GM19239 (cell line): ENCODE measurements at places on chromosomes 2 and 18.

- DNase-seq: no peak
These were observed 360.8 kb downstream of the GRB14 start for GRCh38 chr2:164260506-164260905.

DNA sequence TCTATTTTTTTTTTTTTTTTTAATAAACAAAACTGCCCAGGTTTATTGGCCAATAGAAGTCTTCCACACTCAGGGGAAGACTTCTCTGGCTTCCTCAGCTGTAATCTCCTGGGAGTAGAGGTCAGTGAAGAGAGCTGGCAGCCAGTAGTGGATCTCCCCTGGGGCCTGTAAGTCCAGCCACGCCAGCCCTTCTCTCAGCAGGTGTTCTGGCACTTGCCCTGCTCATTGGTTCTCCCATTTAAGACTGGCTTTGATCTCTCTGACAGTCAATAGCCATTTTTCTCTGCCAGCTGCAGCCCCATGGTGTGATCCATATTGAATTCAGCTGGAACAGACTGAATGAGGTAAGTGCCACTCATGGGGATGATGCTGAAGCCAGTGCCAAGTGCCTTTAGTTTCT lies 170.6 kb upstream of the SPHKAP start:
- DNase-seq: no peak

DNA sequence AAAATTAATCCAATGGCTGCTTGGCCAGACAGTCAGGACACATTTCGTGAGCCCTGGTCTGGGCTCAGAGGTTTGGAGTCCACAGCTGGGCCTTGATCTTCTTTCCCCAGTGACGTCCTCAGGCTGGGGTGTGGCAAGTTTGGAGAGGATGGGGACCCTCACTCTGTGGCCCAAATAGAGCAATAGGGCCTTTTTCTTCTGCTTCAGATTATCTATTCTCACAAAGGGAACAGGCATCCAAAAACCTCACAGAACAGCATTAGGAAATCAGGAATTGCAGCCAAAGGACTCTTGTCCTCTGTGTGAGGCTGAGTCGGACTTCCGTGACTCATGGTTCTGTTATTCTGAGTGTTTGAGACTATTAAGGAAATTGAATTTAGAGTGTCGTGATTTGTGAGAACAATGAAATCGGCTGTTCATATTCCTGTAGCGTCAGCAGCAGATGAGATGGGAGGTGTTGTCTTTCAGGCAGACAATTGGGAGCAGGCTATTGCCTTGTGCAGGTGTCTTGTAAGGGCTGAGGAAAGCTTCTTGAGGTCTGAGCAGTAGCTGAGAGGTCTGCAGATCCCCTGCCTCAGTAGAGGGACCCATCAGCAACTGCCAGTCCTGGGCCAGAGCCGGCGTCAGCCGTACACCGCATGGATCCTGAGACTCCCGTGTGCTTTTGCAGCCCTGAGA lies 113.8 kb downstream of the SH3RF3 start:
- DNase-seq: no peak

GRCh38 chr2:162277381-162277780 lies 34.1 kb upstream of the FAP start:
- DNase-seq: no peak

DNA sequence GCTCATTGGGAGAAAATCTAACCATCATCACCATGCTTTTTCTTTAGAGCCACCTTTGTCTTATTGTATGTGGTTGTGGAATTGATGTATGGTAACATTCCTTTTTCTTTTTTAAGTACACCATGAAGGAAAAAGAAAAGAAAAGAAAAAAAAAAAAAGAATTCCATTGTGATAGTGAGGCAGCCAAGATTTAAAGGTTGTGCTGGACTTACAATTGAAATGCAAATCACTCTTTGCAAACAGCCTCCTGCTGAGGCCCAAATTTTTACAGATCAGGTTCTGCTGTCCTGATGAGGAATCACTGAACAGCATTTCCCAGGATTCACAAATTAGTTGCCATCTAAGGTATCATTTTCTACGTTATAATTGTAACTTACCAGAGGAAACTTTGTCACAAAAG lies 1101.0 kb upstream of the FANCL start:
- no peak for DNase-seq

DNA sequence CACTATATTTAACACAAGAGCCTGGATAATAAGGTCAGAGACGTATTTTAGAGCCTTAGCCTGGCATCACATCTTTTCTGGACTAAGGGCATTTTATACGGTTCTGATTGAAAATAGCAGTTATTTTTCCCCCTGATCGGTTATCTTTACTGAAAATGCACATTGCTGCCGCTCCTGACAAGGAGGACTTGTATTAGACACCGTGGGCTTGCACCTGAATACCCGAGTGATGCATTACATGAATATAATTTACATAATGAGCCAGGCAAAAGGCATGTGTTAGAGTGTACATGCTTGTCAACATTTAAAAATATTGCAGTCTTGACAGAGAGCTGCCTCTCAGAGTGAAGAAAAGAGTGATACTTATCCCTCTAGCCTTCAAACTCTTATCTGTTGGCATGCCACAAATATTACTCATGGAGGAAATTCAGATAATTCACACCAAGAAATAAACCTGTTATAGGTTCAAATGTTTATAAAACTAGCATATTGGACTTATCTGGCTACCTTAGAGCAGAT lies 470.5 kb upstream of the ETAA1 start:
- DNase-seq: no peak

DNA sequence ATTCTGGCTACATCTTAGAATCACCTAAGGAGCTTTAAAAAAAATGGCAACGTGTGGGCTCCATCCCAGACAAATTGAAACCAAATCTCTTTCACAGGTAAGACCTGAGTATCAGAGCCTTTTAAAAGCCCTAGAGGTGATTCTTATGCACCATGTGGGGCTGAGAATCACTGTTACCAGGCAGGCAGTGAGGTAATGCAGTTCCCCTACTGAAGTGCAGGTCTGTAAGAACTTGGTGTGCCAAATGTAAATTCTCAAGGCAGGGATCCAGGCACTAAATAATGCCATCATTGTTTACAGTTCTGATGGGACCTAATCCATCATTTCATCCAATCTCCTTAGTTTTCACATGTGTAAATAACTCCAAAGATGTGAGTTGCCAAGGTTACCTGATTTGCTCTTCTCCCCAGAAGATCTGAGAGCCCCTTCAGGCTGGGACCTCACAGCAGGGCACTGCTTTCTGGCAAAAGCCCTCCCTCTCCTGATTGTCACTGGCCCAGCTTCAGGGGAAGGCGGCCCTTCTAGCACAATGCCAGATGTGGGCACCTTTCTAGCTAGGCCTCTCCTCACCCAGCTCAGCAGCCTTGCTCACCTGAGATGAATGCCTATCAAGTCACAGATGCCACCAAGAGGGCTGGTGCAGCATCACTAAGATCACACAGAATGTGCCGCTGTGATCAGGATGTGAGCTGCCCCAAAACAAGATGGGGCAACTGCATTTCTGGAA lies 73.6 kb upstream of the RGPD5 start:
- no peak for DNase-seq

DNA sequence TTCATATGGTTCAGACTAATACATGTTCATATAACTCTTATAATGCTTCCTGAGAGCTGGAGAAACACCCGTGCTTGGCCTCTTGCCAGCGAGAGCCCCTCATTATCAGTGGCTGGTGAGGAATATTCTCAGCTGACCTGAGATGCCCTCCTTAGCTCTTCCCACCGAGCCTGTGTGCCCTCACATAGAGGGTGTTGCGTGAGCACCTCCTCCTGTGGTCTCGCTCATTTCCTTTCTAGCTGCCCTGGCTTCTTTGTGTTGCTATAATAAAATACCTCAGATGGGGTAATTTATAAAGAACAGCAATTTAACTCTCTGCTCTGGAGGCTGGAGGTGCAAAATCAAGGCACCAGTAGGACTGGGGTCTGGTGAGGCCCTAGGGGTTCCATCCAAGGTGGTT lies 80.5 kb upstream of the ALKAL2 start:
- no peak for DNase-seq

DNA sequence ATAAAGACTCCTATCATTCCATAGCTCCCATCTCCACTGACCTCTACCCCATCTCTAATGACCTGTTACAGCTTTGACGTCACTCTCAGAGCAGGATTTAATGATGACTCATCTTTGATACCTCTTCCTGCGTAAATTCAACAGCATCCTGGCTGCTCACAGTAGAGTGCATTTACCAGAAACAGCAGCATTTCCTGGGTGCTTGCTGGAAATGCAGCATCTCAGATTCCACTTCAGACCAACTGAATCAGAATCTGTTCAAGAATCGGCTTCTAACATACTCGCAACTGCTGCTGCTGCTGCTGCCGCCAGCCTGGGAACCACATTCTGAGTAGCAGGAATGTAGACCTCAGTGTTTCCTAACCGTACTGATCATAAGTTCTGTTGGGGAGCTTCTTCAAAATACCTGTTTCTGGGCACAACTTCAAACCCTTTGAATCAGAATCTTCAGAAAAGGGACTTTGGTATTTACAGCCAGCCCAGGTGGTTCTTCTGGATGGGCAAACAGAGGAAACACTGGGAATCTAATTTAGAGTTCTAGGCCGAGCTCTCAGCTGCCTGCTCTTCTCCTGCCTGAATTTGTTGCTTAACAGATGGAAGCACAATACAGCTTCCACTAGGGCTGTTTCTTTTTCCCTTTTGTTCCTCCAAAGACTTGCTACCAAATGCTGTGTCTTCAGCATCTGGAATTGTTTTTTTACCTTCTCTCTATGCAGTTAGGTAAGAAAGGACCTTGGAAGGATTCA lies 241.4 kb downstream of the NCKAP5 start:
- no peak for DNase-seq

DNA sequence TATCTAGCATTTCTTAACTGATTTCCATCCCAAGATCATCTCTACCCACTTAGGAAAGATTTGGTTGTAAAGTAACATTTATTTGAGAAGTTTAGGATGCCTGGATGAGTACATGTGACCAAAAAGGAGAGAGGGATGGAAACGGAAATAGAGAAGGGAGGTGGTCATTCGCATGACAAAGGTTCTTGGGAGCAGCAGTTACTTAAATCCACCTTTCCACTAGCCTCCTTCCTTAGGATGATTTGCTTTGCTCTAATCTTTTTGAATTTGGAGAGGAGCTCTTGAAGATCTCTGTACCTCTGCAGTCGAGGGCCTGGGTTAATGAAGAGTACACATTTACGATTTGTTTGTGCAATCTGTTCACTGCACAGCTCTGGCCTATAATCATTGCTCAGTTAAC lies 623.5 kb downstream of the EPHA4 start:
- no peak for DNase-seq

DNA sequence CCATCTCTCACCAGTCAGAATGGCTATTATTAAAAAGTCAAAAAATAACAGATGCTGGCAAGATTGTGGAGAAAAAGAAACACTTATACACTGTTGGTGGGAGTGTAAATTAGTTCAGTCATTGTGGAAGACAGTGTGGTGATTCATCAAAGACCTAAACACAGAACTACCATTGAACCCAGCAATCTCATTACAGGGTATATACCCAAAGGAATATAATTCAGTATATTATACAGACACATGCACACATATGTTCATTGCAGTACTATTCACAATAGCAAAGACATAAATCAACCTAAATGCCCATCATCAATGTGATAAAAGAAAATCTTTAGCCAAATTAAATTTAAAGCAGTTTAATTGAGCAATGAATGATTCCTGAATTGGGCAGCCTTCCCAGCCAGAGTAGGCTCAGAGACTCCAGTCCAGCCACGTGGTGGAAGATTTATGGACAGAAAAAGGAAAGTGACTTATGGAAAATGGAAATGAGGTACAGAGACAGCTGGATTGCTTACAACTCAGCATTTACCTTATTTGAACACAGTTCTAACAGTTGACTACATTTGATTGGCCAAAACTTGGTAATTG lies 377.1 kb upstream of the SLC39A10 start:
- no peak for DNase-seq

DNA sequence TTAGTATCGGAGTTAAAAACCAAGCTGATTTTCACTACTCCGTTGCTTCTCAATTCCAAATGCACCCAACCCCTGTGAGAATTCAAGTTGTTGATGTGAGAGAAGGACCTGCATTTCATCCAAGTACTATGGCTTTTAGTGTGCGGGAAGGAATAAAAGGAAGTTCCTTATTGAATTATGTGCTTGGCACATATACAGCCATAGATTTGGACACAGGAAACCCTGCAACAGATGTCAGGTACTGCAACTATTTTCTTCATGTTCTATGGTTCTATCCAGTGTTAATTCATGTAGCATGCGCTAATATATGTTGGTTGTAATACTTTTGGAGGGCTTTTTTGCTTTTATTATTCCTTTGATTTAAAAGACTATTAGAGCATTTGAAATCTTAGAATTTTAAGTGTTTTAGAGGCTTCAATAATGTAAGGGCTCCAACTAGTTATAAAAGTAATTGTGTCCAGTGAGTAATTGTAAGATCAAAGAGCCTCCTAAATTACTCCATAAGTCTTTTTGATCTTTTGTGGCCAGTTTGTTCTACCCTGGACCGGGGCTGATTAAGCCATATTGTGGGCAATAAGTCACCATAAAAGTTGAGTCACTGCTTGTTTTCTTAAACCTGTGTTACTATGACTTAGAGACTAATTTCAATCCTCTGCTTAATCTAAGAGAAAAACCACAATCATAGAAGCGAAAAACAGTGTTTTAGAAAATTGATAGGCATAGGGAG lies 22.9 kb downstream of the DSG4 start:
- no peak for DNase-seq

DNA sequence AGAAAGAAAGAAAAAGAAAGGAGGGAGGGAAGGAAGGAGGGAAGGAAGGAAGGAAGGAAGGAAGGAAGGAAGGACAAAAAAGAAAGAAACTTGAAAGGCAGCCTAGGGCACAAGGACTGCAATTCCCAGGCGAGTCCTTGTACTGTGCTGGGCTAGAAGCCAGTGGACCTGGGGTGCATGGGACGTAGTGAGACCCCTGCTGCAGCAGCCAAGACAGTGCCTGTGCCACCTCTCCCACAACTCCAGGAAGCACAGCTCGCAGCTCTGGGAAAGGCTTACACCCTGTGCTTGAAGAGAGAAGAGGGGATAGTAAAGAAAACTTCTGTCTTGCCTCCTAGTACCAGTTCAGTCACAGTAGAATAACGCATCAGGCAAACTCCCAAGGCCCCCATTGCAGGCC lies 227.9 kb upstream of the CDH7 start:
- no peak for DNase-seq

GRCh38 chr18:51559198-51559901 lies 361.9 kb upstream of the MEX3C start:
- DNase-seq: no peak

DNA sequence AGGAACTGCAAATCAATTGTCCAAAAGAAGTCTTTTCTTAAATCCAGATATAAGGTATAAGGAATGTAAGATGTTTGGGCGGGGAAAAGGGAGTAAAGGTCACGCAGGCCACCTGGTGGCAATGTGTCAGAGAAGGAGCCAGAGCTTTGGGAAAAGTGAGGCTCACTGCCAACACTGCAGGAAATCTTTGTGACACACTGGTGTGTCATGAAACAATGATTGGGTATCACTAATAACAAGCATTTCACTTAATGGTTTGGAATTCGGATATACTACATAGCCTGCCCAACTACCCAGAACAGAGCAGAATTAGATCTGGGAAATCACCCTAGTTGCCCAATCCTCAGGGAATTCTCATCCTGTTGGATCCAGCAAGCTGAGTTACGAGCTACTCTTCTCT lies 61.0 kb downstream of the RBMS1 start:
- no peak for DNase-seq
